Activated T-cell treated with anti-CD3 and anti-CD28 coated beads, Interleukin-2, amount 50 U/mL, for 72 hours (primary cell): ENCODE measurements at places on chromosomes 3 and 15. TPM values are rescaled to one million over a fixed set of nuclear protein-coding genes. Genes with fewer than 3 reads are reported as not detected.

SYNM gene
- total RNA-seq = 2.8 TPM

ERC2 gene
- 0.19 TPM for total RNA-seq

PODXL2 gene
- total RNA-seq = 1.4 TPM

C15orf62 gene
- 1.7 TPM for total RNA-seq

TERC gene
- total RNA-seq = 5.6 TPM

PLSCR2 gene
- total RNA-seq = 0.34 TPM

CD200 gene
- 27.4 TPM for total RNA-seq

GPR176 gene
- total RNA-seq = 0.41 TPM

TMEM202 gene
- not detected for total RNA-seq

NANOGP8 gene
- total RNA-seq = not detected

CCDC54 gene
- total RNA-seq = not detected

SMAD6 gene
- total RNA-seq = 0.31 TPM

GOLGA8G gene
- total RNA-seq = not detected

FOXL2 gene
- total RNA-seq = 0.12 TPM

HRG gene
- total RNA-seq = not detected

PRSS50 gene
- total RNA-seq = 0.07 TPM

PLCH1 gene
- 0.14 TPM for total RNA-seq

TSC22D2 gene
- 20.2 TPM for total RNA-seq

PP2D1 gene
- not detected for total RNA-seq

SHF gene
- 16.8 TPM for total RNA-seq

COL7A1 gene
- total RNA-seq = 4.4 TPM

IGDCC3 gene
- total RNA-seq = not detected

NAALADL2 gene
- not detected for total RNA-seq

SLC12A1 gene
- total RNA-seq = not detected

COPB2 gene
- 105 TPM for total RNA-seq

LYSMD4 gene
- 9.7 TPM for total RNA-seq

CD200R1 gene
- total RNA-seq = 2.2 TPM

KLHL40 gene
- total RNA-seq = not detected

GRK7 gene
- total RNA-seq = not detected

PRTG gene
- 0.25 TPM for total RNA-seq

CEMIP gene
- 0.09 TPM for total RNA-seq

ENTPD3 gene
- total RNA-seq = not detected

COL6A5 gene
- not detected for total RNA-seq

SLC26A6 gene
- total RNA-seq = 42.2 TPM

IL17RE gene
- 0.94 TPM for total RNA-seq

NR2E3 gene
- total RNA-seq = not detected

NRG4 gene
- total RNA-seq = not detected

CHRD gene
- total RNA-seq = not detected

IL20RB gene
- total RNA-seq = 1.7 TPM

SPINT1 gene
- total RNA-seq = 19.4 TPM

CCRL2 gene
- 3.2 TPM for total RNA-seq

PLXNB1 gene
- 3.2 TPM for total RNA-seq

CPA3 gene
- total RNA-seq = not detected

ITIH3 gene
- not detected for total RNA-seq
